ENCODE measurements at places on chromosomes 1 and 21.

DNA sequence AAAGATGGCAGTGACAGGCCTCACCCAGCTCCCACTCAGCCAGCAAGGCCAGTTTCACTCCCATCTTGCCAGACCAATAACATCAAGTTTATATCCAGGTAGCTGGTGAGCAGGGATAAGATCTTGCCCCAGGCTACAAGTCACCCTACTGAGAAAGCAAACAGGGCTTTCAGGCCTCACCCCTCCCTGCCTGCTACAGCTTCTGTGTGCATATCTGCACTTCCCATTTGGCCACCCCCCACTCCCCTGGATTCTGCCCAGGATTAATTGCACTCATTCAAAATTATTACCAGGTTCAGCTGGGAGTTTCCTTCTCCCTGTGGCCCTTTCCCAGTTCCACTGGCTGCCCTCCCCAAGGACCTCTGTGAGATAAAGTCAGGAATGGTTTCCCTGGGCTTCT is 352.1 kb downstream of the TBX15 start:
- DNase-seq, result no peak

DNA sequence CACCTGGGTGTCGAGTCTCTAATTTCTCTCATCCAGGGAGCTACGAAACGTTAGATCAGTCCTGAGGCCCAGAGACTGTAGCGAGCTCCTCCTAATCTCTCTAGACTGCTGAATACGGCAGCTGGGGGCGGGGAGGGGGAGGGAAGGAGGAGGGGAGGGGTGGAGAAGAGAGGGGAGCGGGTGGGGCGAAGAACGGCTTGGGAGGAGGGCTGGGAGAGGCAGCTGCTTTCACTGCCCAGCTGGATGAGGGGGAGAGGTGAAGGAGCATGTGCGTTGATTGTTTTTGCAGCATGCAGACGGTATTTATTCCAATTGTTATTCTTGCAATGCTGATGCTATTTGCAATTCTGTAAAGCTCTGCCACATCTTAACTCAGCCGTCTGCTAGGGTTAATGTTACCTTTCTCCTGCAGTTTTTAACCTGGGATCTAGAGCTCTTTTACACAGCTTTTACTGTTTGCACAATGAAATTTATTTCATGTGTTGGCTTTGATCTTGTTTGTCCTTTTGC is 790 bp downstream of the DNAJC6 start:
- DNase-seq, result no peak

DNA sequence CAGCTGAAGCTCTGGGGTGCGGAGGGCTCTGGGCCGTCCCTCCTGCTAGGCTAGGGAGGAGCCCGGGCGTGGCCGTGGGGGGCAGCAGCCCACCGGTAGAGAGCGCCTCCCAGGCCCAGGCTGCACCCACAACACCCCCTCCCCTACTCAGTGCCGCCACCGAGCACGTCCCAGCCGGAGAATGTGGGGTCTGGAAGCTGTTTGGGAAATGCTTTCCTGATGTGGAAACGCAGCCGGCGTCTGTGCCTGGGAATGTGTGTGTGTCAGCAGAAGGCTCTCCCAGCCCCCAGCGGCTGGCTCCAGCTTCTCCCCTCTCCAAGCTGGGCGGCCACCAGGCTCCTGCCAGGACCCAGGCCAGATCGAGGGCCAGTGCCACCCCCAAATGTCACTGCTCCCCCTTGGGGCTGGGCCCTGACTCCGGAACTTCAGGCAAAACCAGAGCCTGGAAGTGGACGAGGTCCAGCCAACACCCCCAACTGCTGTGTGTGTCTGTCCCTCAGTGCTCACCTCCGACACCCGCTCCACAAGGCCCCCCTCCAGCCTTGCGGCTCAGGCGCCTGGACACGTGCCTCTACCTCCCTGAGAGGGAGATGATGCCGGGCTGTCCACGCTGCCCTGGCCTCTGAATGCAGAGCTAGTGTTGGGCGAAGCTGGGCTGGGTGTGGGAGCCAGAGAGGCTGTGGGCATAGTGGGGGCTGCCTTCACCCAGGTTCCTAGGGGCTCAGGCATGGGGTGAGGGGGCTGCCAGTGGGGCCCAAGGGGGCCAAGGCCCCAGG is 74.7 kb downstream of the MEGF6 start:
- DNase-seq, result no peak

GRCh38 chr21:45248301-45248892 is 39.3 kb downstream of the POFUT2 start:
- no peak for DNase-seq

DNA sequence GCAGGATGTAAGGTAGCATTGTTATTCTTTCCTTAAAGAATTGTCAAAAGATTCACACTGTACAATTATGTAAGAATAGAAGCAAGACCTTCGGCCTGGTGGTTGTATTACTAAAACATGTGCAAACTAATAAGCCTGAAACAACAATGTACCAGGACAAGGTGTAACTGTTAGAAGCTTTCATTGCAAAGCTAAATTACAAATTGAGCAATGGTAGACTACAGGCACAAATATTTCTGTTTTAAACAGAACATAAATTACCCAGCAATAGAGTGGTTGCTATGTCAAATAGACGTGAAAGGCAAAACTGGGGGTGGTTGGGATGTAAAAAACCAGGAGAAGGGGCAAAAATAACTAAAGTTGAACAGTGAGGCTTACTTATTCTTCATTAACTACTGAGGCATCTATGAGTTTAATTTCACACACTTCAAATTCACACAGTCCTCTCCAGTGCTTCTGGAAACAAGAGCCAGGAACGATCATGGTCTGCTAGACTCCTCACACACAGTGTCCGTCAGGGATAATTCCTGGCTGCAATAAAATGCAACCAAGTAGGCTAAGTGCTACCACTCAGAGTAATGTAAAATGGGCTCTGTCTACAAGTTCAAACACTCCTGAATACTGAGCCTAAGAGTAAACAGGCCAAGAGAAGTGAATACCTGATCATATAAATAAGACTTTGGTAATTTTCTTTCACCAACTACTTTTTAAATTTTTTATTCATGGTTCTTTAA is 39.3 kb upstream of the C1orf198 start:
- no peak for DNase-seq

Measured in cortex of kidney (tissue), 1 donor.